ENCODE measurements at places on chromosomes 3 and 15.

- DNase-seq, result no peak
Measured at GRCh38 chr3:123571264-123571972, 13.4 kb downstream of the HACD2 start.

DNA sequence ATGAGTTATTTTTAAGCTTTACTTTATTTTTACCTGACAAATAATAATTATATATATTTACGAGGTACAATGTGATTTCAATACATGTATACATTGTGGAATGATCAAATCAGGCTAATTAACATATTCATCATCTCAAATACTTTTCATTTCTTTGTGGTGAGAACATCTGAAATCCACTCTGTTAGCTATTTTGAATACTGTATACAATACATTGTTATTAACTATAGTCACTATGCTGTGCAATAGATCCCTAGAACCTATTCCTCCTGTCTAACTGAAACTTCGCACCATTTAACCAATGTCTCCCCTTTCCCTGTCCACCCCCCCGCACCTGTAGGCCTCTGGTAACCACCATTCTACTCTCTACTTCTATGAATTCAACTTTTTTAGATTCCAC lies 7.9 kb upstream of the SPPL2A start:
- DNase-seq, result no peak

DNA sequence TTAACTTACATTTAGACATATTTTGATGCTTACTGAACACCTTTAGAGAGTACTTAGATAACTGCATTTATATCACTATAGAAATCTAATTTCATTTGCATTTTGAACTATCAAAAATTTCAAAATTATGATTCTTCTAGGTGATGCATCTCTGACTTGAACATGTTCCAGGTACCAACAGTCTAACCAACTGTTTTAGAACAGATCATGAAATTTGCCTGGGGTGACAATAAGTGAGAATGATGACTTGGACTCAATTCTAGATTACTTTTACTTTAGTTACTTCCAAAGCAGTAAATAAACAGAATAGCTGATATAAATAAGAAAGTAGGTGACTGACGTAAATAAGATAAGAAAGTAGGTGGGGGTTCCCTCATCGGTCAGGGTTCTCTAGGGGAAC lies 307.8 kb downstream of the BCHE start:
- no peak for DNase-seq

DNA sequence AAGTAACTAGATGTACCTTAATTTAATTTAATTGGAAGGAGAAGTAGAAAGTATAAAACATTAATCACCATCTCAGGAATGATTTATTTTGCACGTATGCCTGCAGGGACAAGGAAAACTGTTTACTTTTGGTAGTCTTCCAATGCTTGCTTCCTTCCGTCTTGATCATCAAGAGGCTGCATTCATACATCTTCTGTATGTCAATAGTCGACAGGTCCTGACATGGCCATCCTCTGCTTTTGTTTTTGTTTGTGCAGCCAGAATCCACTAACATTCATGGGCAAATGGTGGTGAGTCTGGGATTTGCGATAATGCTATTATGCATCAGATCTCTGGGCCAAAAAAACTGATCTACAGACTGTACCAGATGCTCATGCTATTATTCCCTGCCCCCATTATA lies 56.6 kb upstream of the ZPLD1 start:
- no peak for DNase-seq

DNA sequence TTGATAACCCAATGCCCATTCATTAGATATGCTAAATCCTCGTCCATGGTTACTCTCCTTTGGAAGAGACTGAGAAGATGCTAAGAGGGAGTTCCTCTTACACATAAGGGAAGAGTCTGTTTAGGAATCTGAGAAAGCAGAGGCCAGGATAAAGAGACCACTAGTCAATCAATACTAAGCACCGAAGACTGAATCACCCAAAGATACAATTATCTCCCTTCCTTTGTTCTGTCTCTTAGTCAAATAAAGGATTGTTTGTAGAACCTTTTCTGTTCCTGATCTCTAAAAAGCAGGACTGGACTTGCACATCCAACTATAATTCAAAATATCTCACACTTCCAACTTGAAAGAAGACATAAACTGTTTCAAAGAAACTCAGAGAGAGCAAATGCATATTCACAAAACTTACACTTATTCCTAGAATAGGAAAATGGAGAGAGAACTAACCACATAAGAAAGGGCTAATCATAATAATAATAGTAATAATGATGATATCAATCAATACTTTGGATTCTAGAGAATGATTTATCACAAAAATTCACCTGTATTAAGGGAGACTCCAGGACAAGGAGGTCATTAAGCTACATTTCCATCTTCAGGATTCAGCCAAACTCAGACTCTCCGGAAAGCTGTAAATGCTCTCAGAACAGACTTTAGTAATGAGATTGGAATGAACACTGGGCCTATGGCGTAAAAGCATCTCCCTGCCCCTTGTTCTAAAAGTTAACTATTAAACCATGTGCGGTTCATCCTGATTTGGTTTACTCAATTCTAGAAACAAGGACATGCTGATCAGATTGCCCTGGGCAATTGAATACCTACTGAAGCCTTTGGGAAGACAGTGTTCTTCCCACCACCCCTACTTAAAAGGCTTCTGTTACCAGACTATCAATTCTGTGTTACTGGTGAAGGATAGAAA lies 401.5 kb downstream of the ZBTB20 start:
- DNase-seq, result no peak

GRCh38 chr3:183008303-183008702 lies 28.0 kb upstream of the DCUN1D1 start:
- no peak for DNase-seq

- no peak for DNase-seq
Measured at GRCh38 chr15:91928675-91929074, 75.2 kb downstream of the SLCO3A1 start.

DNA sequence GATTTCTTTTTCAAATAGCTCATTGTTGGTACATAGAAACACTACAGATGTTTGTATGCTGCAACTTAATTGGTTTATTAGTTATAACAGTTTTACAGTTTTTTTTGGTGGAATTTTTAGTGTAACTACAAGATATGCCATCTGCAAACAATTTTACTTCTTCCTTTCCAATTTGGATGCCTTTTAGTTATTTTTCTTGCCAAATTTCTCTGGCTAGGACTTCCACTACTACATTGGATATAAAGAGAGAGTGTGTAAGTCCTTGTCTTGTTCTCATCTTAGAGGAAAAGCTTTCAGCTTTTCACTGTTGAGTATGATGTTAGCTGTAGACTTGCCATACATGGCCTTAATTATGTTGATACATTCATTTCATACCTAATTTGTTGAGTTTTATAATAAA lies 143.6 kb upstream of the EOMES start:
- no peak for DNase-seq

DNA sequence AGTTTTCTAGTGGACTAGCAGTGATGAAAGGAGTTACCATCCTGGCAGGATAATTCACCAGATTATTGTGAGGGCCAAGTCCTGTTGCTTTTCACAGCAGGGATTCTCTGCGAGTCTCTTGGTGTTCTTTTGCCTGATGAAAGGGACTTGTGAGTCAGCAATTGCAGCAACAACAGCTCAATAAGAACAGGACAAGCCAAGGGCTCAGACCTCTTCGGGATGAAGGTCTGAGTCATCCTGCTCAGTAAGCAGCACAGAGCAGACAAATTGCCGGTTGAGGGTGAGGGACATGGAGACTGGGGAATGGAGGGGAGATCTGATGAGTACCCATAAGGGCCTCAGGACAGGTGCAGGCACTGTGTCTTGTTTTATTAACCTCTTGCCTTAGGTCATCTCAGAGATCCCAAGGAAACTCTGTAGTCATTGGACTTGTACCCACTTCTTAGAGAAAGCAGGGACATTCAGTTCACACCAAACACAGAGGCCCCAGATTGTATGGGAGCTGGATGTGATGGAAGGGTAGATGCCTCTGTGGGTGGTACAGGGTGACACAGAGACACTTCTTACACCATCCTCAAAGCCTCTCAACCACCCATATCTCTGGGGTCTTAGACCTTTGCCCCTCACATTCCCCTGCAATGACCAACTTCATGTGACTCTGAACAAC lies 173.8 kb upstream of the TLE3 start:
- DNase-seq, result no peak

DNA sequence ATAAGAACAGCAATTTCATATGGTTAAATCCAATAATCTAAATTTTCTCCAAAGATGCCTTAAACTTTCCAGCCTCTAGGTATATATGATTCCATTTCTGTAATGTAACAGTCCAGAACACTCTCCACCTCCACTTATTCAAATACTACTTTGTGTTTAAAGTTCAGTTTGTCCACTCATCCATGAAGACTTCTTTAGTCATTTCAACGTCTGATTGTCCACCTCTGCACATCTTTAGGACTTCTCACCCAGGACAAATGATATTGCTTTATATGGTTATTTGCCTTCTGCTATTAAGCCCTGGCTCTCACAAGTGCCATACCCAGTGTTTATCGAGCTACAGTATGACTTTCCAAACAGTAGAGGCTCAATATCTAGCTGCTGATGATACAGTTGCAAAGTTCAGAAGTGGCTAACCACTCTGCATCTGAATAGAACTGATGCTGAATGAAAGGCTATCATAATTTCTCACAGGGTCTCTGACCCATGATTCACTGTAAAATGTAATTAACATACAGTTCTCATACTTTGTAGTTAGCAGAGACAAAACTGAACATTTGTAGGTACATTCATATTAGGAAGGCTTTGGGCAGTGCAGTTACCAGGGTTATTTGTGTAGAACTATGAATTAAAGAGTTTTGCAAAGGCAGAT lies 93.7 kb upstream of the MBNL1 start:
- DNase-seq, result no peak

GRCh38 chr3:67301556-67301955 lies 303.4 kb downstream of the KBTBD8 start:
- no peak for DNase-seq

- DNase-seq, result no peak
Measured at GRCh38 chr15:73900095-73900712, 26.1 kb upstream of the LOXL1 start.

DNA sequence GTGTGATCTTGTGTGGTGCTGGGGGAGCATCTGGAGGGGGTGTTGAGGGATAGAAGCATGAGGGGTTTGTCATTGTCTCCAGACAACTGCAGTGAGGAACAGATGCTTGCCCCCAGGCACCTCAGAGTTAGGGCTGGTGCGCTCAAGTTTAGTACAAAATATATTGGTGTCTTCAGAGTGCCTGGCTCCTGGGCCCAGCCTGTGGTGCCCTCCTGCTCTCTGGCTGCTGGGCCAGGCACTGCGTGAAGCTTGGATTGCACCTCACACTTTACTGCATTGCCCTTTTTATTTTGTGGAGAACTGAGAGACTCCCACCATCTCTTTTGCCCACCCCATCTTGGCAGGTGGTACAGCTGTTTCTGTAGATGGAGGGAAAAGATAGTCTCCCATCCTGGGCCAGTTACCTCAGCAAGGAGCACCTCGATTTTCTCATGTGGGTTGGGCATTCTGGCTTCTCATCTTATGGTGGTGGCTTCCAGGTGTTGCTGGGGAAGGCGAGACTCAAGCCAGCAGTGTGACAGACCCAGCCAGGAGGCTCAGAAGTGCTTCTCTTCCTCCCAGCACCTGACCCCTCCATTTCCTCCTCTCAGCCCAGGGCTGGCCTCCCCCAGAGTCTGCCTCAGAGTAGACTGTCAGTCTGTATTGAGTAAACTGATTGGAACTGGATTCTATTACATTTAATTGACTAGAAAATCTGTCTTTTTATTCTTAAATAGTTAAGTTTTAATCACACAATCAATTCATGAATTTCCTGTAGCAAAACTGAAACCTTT lies 140.5 kb downstream of the DNAJB8 start:
- DNase-seq, result no peak

DNA sequence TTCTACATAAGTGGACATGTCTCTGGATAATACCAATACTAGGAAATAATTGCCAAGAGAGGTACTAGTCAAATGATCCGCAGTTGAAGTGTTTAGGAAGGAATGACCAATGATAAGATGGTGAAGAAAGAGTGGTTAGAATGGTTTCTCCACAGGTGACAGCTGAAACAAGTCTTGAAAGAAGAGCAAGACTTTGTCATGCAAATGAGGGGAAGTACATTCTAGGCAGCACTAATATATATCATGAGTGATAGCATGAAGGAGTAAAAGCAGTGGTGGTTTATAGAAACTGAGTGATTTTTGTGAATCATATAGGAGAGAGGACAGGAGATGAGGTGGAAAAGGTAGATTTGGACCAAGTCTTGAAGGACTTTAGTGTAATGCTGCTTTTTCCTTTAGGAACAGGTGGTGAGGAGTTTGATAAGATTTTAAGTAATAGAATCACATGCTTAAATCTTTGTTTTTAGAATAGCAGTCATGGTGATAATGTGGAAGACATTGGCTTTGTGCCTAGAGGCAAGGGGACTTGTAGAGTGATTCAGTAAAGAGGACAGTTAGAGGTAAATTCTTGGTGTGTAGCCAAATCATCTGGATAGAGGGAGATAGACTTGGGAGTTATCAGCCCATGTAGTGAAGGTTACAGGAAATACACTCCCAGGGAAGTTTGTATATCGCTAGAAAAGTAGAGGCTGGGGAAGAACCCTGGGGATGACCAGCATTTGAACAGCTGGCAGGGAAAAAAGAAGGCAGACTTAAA lies 31.9 kb downstream of the SLMAP start:
- DNase-seq, result no peak

- no peak for DNase-seq
Measured at GRCh38 chr15:83282141-83282540, 2.3 kb downstream of the BNC1 start.

- DNase-seq, result no peak
Measured at GRCh38 chr3:15319136-15319535, 13.2 kb downstream of the SH3BP5 start.

DNA sequence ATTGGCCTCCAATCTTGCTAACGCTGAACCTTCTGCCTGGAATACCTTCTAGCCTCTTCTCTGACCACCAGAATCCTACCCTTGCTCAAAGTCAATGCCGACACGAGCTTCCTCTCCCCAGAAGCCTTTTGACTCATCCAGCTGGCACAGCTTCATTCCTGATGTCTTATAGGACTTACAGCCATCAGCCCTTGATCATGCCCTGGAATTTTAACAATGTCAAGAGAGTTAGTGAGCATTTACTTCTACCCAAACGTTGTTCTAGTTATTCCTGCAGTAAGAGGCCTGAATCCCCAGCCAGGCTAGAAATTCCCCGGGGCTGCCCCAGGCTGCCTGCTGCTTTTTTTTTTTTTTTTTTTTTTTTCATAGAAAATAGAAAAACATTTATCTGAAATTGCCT lies 3.9 kb downstream of the CYP1A2 start:
- no peak for DNase-seq

DNA sequence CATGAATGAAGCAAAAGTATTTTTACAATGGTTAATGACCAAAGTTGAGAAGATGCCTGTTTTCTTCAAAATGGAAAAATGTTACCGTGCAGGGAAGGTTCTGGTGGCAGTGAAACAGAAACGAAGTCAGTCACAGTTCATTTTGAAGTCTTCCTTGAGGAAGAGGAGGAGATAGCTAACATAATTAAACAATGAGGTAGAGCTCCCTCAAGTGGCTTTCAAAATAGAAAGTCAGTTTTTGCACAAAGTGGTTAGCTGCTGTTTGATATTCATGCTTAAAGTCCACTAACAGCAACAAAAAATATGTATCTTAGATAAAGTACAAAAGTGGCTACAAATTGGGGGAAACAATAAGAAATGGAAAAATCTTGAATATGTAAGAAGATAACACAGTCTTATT lies 87.3 kb downstream of the TFG start:
- no peak for DNase-seq
